Activated naive CD4-positive, alpha-beta T cell treated with Interleukin-2 at 50 U/mL for 16 hours (primary cell): ENCODE measurements at places on chromosomes 12 and 14.

DNA sequence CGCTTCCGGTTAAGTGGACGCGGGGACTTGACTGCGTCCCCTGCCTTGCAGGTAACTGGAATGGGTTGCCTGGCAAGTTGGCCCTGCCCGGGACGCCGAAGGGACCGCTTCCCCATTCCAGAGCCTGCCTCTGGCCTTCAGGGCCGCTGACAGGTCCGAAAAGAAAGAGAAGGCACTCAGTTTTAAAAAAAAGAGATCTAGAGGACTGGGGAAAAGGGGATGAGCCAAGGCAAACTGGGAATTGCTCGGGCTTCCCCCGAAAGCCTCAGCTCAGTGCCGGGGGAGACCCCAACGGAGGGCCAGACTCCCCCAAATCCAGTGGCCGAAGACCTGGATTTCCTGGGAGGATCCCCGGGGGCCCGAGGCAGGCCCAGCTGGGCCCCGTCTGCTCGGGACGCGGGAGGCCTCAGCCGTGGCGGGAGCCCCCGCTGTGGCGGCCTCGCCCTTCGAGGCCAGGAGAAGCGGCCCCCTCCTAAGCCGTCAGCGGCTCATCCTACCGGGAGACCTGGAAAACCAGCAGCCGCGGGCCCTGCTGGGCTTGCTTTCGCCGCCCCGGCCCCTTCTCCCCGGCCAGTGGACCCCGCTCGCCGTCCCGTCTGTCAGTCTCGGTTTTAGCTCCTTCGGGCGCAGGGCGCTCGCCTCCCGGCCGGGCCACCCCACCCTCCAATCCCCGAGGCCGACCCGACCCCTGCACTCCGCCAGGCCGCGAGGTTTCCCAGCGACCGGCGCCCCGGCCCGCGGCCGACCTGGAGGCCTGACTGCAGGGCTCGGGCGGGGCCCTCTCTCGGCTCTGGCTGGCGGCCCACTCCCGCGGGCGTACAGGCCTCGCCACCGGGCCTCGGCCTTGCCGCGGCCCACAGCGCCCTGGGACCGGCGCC, 12.5 kb downstream of the OTX2 start:
- DNase-seq = no peak

GRCh38 chr12:50581226-50582184, 76.7 kb downstream of the DIP2B start:
- no peak for DNase-seq

- DNase-seq = no peak
Observed at GRCh38 chr12:110639336-110640141, 25.6 kb downstream of the TCTN1 start.

- no peak for DNase-seq
Observed at GRCh38 chr12:116389990-116390389, 112.5 kb upstream of the MED13L start.

GRCh38 chr12:55842681-55843429, at the start of gene MMP19:
TSS of gene MMP19 (minus strand) at chr12:55842936. CDS start at chr12:55842830, 106 bp downstream.
- DNase-seq = no peak

GRCh38 chr14:59132796-59133494, 55.5 kb upstream of the DAAM1 start:
- no peak for DNase-seq

GRCh38 chr12:13374793-13375192, 178.3 kb downstream of the EMP1 start:
- DNase-seq = no peak

GRCh38 chr12:130460611-130461446, 123.1 kb downstream of the PIWIL1 start:
- no peak for DNase-seq

DNA sequence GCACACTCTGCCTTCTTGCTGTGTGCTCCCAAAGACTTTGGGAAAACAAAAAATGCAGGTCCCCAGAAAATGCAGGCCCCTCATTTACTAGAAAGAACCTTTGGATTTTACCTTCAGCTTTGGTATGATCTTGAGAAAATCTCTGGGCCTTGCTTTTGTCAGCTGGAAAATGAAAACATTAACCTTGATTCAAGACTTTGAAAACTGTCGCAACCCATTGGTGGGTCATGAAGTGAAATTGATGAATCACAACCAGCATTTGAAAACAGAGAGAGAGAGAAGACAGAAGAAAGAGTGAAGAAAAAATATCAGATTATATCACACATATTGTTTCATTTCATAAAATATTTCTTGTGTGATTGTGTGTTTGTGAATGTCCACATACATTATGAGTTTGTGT, 322.5 kb downstream of the ZFP36L1 start:
- no peak for DNase-seq

DNA sequence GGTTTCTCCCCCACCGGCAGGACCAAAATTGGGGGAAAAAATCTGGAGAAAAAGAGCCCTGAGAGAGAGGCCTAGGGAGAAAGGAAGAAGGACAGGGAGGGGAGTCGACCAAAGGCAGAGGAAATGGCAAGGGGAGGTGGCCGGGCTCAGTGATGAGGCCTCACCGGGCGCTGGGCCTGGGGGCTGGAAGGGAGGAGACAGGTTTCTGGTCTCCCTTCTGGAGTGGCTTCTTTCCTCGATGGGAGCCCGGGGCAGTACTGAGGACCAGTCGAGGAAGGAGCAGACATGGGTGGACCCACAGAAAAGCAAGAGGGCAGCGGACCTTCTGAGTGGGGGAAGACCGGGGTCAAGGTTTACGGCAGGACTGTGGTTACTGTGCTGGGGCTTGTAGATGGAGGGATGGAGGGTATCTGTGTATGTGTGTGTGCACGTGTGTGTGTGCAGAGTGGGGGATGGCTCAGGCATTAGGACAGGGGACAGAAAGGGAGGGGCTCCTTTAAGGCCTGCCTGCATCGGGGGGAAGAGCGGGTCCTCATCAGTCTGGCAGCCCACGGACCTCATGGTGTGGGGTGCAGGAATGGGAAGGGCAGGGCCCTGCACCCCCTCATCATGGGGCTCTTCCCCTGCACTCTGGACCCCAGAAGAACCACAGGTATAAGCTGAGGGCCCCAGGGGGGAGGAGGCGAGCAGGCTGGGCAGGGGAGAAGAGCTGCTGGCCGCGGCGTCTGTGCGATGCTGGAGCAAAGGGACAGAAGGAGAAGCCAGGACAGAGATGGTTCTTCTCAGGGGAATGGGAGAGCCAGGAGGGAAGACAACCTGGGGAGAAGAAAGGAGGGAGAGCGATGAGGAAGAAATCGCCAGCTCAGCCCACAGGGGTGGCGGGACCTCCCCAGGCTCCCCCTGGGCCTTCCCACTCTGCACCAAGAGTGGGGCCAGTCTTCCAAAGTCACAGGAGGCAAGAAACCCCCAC, 15.1 kb upstream of the RPLP0 start:
- DNase-seq = no peak

DNA sequence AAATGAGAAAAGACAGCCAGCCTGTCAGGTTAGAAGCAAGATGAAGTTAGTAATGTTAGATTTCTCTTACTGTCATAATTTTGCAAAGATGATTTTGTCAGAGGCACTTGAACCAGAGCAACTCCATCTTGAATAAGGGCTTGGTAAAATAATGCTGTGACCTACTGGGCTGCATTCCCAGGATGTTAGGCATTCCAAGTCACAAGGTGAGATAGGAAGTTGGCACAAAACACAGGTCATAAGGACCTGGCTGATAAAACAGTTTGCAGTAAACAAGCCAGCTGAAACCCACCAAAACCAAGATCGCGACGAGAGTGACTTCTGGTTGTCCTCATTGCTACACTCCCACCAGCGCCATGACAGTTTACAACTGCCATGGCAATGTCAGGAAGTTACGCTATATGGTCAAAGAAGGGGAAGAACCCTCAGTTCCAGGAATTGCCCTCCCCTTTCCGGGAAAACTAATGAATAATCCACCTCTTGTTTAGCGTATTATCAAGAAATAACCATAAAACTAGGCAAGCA, 1313.5 kb upstream of the TMEM132C start:
- DNase-seq = no peak

DNA sequence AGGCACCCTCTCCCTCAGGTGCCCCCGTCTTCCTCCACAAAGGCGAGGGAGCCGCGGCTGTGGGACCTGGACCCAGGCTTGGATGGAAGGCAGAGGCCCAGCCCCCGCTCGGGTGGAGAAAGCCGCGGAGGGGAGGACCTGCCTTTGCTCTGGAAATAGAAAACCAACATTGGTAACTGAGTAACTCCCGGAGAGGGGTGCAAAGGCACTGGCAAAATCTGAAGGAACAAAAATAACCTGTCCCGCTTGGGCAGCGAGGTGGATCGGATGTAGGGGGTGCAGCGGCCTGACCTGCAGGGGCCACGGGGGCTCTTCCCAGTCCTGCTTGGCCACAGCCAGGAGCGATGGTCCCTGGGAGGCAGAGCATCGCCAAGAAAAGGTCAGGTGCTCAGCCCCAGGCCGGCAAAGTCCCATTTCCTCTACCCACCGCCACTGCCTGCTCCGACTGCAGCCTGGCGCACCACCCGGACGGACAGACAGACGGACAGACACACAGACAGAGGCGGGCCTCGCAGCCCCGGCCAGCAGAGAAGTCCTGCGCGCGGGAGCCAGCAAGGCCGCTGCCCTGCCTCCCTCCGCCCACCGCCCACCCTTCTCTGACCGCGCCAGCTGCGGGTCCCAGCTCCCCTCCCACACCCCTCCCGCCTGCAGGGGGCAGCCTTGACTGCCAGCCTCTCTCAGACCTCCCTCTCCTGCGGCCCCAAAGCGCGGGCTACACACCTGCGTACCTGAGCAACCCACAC, 21.4 kb upstream of the TMEM106C start:
- peak; percentile 42 for DNase-seq

GRCh38 chr12:57474862-57475261, 4.8 kb downstream of the ARHGAP9 start:
- DNase-seq = no peak

DNA sequence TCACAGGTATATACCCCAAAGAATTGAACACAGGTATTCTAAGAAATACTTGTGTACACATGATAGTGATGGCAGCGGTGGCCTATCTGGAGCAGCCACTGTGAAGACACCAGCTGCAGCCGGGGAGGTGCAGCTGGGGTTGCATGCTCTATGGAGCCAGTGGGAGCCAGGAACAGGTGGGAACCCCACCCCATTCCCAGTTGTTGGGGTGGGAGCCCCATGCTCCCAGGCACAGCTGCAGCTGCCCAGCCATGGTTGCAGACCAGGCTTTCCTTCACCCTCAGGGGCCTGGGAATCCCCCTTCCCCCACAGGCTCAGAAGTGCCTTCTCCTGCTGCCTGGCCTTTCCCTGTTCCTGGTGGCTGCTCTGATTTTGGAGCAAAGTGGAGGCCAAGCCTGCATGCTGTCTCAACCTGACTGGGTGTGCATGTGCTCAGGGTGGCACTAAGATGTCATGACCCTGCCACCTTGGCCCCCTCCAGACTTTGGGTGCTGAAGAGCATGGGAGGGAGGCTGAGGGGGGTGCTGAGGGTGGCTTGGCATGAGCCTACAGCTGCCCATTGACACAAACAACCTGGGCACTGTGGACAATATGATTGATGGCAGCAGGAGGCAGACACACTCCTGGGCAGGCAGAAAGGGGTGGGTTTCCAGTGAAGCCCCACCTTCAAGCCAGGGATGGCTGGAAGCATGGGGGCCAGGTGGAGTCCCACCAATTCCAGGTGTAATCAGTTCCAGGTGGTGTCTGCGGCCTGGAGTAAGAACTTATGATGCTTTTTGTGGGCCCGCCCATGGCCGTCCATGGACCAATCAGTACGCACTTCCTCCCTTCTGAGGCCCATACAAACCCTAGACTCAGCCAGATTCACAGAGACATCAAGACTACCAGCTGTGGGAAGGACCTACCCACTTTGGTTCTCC, 234.7 kb downstream of the ADGRD1 start:
- no peak for DNase-seq

GRCh38 chr12:122051231-122051876, 27.2 kb upstream of the MLXIP start:
- no peak for DNase-seq

GRCh38 chr12:119576118-119576810, 17.3 kb upstream of the TMEM233 start:
- DNase-seq = no peak

GRCh38 chr12:69102856-69103255, 136.5 kb upstream of the CPSF6 start:
- no peak for DNase-seq

GRCh38 chr12:96812153-96812552, 94.9 kb upstream of the NEDD1 start:
- no peak for DNase-seq

GRCh38 chr12:62784576-62784975, 150.4 kb downstream of the PPM1H start:
- DNase-seq = no peak

GRCh38 chr14:95679998-95680735, 6.1 kb upstream of the TCL1B start:
- no peak for DNase-seq

DNA sequence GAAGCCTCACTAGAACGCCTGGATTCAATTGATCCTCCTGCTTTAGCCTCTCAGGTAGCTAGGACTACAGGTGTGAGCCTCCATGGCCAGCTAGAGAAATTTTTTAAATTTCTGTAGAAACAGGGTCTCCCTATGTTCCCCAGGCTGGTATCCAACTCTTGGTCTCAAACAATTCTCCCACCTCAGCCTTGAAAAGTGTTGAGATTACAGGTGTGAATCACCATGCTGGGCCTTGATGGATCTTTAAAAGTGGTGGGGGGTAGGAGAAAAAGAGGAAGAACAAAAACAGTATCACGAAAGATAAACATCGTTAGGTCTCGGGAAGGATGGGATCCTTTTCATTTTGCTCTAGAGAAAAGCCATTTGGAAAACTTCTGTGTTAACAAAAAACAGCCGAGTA, 4.5 kb downstream of the GYS2 start:
- no peak for DNase-seq

- no peak for DNase-seq
Observed at GRCh38 chr12:104472748-104473147, 16.0 kb downstream of the CHST11 start.

GRCh38 chr14:50839048-50839447, 8.1 kb upstream of the NIN start:
- no peak for DNase-seq

GRCh38 chr12:3405821-3406220, 85.2 kb upstream of the PRMT8 start:
- no peak for DNase-seq

- DNase-seq = no peak
Observed at GRCh38 chr12:2479851-2480535, 314.8 kb upstream of the FKBP4 start.

DNA sequence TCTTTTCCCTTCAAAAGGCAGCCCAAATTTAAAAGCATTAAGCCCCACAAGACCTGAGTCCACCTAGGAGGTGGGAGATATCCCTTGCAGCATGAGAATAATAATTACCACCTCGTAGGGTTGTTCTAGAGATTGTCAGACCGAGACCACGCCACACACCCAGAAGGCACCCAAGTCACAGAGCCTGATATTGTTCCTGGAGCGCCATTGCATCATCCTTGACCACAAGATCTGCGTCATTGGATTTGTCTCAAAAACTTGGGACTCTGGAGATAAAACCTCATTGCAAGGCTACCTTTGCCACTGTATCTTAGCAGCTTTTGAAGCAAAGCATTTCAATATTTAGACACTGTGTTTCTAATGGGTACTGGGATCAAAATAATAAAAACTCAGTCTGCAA, 29.4 kb upstream of the PPP2R5C start:
- no peak for DNase-seq

DNA sequence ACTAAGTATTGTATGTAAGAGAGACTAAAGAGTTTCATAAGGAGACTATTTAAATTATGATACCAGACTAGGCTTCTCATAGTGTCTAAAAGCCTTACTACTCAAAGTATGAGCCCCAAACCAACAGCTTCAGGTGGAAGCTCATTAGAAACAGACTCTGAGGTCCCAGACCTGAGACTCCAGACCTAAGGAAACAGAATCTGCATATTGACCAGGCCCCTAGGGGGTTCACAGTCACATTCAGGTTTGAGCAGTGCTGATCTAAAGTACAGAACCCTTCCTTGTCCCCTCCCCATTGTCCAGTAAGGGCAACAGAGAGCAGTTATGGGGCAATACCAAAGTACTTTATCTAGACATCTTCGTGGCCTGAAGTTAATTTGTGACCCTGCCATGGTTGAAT, 87.7 kb downstream of the SSPN start:
- no peak for DNase-seq
